ENCODE measurements at places on chromosomes 3 and 15.

DNA sequence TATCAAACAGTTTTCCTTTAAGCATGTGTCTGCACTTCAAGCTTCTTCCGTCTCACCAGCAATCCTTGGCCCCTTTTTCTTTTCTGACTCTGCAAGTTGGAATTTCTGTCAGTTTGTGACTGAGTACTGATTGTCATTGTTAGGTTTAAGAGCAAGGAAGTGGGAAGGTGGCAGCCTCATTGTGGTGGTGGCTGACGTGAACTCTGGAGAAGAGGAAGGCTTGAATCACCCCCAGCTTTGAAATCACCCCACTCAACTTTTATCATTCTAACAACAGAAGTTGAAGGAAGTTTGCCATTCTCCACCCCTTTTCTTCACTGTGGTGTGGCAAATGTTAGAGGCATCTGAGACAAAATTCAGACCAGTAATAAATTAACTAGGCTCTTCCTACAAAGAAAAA is 231.6 kb upstream of the AGTR1 start:
- DNase-seq = no peak

GRCh38 chr15:54559405-54560069 is 581.3 kb downstream of the UNC13C start:
- DNase-seq = no peak

- no peak for DNase-seq
Measured at GRCh38 chr3:31465999-31466398, 66.7 kb upstream of the STT3B start.

- no peak for DNase-seq
Measured at GRCh38 chr15:57323806-57324589, 52.3 kb upstream of the CGNL1 start.

- DNase-seq = no peak
Measured at GRCh38 chr3:6601374-6601773, 259.5 kb upstream of the GRM7 start.

- no peak for DNase-seq
Measured at GRCh38 chr15:101428758-101429157, 60.7 kb downstream of the PCSK6 start.

GRCh38 chr15:101393172-101393571 is 96.3 kb downstream of the PCSK6 start:
- no peak for DNase-seq

- no peak for DNase-seq
Measured at GRCh38 chr3:171088496-171088895, 62.0 kb upstream of the SLC2A2 start.

DNA sequence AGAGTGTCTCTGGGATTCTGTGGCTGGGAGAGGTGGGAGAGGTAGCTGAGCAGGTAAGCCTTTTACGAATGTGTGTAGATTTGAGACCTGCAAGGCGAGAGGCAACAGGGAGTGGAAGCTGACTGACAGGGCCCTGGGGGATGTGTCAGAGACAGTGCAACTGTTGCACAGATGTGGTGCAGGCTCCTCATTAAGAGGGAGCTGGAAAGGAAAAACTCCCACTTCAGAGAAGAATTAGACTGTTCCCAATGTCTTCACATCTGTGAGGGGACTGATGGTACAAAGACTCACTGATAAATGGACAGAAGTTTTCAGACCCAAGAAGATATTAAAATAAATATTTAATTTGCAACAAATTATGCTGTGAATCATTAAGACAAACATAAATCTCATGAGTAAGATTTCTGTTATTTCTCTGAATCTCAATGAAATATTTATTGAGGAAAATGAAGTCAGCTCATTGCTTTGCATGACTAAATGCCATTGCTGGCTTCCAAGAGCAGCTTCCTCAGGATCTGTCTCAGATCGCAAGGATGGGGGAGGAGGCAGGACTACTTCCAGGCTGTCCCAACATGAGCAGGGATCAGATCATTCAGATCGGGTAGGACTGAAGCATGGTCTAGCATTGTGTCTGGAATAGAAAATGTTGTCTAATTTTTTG is 127.3 kb upstream of the ROPN1 start:
- DNase-seq = no peak

- DNase-seq = no peak
Measured at GRCh38 chr15:23403550-23403949, 43.5 kb downstream of the GOLGA6L2 start.

GRCh38 chr3:52405601-52406110 is 39.2 kb downstream of the SEMA3G start:
- DNase-seq = no peak
